ENCODE measurements at places on chromosomes 2 and 18.

- no peak for DNase-seq
Observed at GRCh38 chr18:45525301-45525700, 90.0 kb upstream of the SLC14A2 start.

DNA sequence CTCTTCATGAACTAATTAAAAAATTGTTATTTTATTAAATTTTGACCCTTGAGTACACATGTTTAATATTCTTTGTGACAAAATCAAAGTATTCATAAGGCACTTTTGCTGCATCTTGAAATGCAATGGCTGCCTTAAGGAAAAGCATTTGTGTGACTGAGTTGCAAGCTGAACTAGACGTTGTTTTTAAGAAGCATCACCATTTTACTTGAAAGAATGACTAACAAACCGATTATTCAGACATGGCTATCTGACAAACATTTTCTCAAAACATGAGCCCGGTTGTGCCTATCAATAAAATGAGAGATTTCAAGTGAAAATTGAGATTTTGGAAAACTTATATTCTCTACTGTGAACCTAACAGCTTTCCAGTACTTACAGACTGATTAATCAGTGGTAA, 2.8 kb downstream of the GCFC2 start:
- DNase-seq = no peak

DNA sequence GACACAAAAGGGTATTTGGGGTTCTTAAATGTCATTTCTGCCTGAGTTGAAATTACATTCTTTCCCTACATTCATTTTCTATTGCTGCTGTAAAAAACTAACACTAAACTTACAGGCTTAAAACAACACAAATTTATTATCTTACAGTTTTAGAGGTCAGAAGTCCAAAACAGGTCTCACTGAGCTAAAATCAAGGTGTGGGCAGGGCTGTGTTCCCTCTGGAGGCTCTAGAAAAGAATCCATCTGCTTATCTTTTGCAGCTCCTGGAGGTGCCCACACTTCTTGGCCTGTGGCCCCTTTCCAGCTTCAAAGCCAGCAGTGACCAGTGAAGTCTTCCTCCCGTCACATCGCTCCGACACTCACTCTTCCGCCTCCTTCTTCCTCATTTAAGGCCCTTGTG, 23.2 kb upstream of the SLC1A4 start:
- DNase-seq = no peak

- DNase-seq = no peak
Observed at GRCh38 chr18:77118256-77119090, 14.1 kb downstream of the MBP start.

DNA sequence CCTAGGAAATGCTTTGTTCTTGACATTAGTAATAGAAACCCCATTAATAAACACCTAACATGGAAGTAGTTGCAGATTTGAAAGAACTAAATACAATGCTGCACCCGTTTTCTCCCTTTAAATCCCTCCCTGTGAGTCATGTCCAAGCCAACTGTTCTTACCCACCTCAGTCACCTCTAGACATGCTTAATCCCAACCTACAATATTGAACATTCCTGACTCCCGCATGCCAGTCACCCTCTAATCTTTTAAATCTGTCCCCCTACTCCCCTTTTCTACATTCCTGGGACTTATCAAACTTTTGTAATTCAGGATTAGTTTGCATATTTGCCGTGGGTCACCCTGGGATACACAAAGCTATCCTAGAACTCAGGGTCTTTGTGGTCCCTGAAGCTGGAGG, 374.6 kb downstream of the IRS1 start:
- no peak for DNase-seq

- DNase-seq = no peak
Observed at GRCh38 chr18:5288517-5288935, 7.0 kb downstream of the ZBTB14 start.

DNA sequence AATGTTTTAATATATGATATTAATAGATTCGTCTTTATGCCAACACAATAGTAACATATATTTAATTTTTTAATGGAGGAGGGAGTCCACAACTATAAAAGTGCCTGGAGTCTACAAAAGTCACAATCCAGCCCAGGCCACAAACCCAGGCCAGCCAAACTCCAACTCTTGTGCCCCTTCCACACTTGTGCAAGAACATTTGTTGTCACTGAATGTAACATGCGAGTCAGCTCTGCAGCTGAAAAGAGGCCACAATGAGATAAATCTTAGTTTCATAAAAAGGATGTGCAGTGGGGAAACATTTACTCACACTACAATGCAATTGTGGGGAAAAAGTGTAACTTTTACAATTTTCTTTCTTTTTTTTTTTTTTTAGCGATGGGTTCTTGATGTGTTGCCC, 110.8 kb downstream of the MCFD2 start:
- DNase-seq = no peak

GRCh38 chr2:220785178-220785577, 786.9 kb downstream of the EPHA4 start:
- no peak for DNase-seq

DNA sequence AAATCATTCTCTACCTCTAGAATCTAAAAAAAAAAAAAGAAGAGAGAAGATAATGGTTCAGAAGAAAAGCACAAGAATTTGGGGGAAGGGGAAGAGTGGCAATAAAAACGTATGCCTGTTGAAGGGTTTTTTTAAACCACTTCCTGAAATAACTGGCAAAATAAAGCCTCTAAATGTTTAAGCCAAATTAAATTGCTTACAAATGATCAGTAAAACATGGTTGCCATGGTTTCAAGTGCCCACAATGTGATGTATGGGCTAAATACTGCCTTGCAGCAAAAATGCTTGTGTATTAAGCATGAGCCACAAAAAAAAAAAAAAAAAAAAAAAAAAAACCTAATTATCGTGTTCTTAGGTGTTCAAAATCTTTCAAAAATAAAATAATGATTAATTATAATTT, 60.8 kb downstream of the RBM43 start:
- DNase-seq = peak; percentile 25

DNA sequence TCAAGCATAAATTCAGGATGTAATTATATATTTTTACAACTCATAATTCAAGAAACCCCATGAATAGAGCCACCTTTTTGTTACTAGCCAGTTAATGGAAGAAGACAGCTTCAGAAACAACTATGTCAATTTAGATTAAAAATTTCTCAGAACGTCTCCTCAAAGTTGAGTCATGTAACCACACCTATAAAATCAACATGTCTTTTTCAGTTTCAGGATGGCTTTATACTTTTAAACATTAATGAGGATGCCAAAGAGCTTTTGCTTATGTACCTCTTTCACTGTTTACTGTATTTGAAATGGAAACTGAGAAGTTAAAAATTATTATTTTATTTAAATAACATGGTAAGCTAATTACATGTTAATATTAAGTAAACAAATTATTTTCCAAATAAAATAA, 280.1 kb downstream of the PTH2R start:
- no peak for DNase-seq

DNA sequence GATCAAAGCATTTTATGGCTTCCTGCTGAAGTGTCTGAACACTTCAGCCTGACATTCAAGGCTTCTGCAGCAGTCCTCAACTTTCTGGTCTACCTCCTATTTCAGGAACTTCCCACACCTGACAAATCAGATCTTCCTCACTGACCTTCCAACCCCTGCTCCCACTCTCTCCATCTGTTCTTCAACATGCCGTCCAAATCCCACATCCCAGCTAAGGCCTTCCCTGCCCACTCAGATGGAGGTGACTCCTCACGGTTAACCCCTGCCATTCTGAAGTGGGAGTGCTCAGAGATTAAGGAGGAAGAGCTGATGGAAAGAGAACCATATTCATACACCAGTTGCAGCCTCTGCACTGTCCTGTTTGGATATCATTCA, 104.8 kb downstream of the POLR1A start:
- DNase-seq = no peak

GRCh38 chr2:166803373-166804000, 84.8 kb upstream of the XIRP2 start:
- peak; percentile 64 for DNase-seq

DNA sequence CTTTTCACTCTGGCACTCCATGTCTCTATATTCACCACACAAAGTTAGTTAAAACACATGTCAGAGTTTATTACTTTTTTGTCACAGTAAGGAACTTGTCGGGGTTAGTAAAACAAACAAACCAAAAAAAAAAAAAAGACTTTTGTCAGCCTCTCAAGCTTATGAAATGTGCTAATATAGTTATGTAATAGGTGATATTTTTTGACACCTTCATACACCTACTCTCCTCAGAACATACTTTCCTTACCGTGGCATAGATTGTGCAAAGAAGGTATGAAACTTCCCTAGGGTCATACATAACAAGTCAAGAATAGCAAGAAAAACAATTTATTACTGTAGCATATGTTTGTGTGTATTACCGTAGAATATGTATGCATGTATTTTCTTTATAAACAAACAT, 633.3 kb downstream of the CNTNAP5 start:
- no peak for DNase-seq

GRCh38 chr18:50796495-50796894, 23.3 kb downstream of the MRO start:
- no peak for DNase-seq

DNA sequence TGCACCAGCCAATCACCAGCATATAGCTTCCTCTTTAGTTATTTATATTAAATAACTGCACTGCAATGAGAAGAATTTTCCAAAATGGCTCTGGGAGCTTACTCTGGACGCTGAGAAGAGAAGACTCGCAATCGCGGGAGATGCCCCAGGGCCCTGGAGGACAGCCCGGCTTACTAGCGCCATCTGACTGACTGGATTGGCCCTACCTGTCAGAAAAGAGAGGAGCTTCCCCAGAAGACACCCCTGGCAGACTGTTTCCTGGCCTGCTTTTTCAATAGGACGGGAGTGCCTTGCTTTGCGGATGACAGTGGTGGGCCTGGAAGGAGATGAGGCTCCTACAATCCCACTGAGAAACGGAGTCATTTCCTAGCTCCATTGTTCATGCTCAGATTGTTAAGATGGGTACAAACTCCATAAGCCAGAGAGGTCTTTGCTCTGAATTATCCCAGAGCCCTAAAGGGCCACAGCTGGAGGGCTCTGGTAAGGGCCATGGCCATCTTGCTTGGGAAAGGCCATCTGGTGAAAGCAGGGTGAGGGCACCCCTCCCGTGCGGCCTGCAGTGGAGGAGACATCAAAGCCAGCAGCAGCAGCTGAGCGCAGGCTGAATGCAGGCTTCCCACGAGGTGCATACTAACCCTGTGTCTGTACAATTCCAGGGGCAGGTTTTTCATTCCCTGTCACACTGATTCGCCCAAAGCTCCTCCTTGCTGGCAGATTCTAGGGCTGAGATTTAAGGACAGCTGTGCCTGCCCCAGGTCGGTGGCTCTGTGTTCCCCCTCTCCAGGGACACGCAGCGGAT, 92.1 kb downstream of the GALR1 start:
- DNase-seq = no peak

- peak; percentile 41 for DNase-seq
Observed at GRCh38 chr2:214801068-214801467, 8.4 kb downstream of the BARD1 start.

- DNase-seq = no peak
Observed at GRCh38 chr18:48923746-48924629, 26.8 kb downstream of the SMAD7 start.

GRCh38 chr2:240909216-240909974, 3.3 kb downstream of the CROCC2 start:
- DNase-seq = no peak

DNA sequence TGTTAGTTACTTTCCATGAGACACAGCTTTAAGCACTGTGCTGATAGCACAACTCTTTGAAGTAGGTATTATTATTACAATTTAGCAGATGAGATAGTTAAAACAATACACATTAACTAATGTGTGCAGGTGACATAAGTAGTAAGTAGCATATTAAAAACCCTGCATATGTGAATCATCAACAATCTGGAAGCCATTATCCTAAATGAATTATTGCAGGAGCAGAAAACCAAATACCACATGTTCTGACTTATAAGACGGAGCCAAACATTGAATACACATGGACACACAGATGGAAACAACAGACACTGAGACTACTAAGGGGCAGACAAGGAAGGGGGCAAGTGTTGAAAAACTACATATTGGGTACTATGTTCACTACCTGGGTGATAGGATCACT, 300.3 kb upstream of the GULP1 start:
- DNase-seq = no peak

GRCh38 chr2:233566141-233566956, at the start of gene USP40:
USP40 (minus strand) TSS chr2:233566782; CDS start chr2:233565554, 1,228 bp downstream.
- DNase-seq = peak; percentile 91

DNA sequence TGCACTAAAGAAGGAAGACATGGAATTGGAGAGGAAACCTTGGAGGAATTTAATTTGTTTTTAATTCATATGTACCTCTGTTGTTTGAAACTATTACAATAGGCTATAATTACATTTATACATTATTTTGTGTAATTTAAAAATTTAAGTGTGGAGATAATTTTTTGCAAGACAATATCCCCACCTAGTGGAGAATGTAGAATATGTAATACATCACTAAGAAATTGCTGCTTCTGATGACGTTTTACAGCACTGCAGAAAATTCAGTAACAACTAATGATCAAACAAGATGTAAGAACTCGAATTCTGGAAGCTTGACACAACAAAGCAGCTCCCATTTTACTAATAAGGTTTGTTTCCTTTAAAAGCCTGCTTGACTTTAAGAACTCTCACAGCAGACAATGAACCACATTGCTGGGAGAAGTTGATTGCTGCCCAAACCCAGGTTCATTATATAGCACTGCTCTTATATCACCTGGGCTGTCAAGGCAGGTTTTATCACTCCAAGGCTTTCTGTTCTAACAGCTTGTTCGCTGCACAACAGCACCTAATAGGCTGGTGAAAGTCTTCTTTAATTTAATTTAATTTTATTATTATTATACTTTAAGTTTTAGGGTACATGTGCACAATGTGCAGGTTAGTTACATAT, 53.4 kb downstream of the THADA start:
- peak; percentile 85 for DNase-seq

- no peak for DNase-seq
Observed at GRCh38 chr18:47780011-47780725, 150.3 kb downstream of the SMAD2 start.

GRCh38 chr2:234454433-234454832, 42.4 kb downstream of the ARL4C start:
- no peak for DNase-seq

- DNase-seq = peak; percentile 41
Observed at GRCh38 chr18:70072678-70073077, 125.0 kb upstream of the CD226 start.

DNA sequence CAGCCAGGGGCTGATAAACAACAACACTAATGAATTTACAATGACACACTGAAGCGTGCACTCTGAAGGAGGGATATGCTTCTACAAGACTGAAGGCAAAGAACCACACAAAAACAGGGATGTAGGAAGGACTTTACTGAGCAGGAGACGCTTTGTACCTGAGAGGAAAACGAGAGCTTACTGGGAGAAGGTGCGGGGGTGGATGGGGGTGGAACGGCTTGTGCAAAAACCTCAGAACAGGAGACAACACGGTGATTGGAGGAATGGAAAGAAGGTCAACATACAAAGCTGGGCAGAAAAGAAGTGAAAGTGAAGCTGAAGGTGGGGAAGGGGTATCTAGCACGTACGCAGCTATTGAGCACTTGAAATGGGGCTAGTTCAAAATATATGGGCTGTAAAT, 93.1 kb downstream of the SLC8A1 start:
- DNase-seq = no peak

GRCh38 chr2:149160701-149161217, 122.3 kb downstream of the LYPD6B start:
- DNase-seq = peak; percentile 65
